ENCODE measurements at places on chromosomes 16 and 17. TPM values are rescaled to one million over a fixed set of nuclear protein-coding genes. Genes with fewer than 3 reads are reported as not detected.

MT3 gene
- 3.7 TPM for total RNA-seq

LYRM9 gene
- 3.9 TPM for total RNA-seq

NAA60 gene
- total RNA-seq, result 37.0 TPM

CCR7 gene
- total RNA-seq, result 0.75 TPM

HP gene
- 0.42 TPM for total RNA-seq

KCNJ18 gene
- total RNA-seq, result not detected

AGRP gene
- not detected for total RNA-seq

CDK3 gene
- not detected for total RNA-seq

KRT23 gene
- total RNA-seq, result not detected

SPATA22 gene
- total RNA-seq, result 0.25 TPM

ALOX15B gene
- total RNA-seq, result not detected

RAMP2 gene
- total RNA-seq, result 39.7 TPM

TBC1D3K gene
- not detected for total RNA-seq

GNG13 gene
- not detected for total RNA-seq

KAT8 gene
- total RNA-seq, result 52.8 TPM

KRTAP9-7 gene
- total RNA-seq, result not detected

CCL7 gene
- not detected for total RNA-seq

DHX40 gene
- total RNA-seq, result 23.7 TPM

ZFP3 gene
- total RNA-seq, result 7.5 TPM

CES5A gene
- 0.20 TPM for total RNA-seq

CTRB2 gene
- total RNA-seq, result 0.98 TPM

CLDN9 gene
- total RNA-seq, result 0.62 TPM

TRIM72 gene
- 1.4 TPM for total RNA-seq

CCL23 gene
- total RNA-seq, result not detected

SLFN14 gene
- total RNA-seq, result not detected

NDEL1 gene
- total RNA-seq, result 23.7 TPM

BAIAP3 gene
- 3.0 TPM for total RNA-seq

SNAI3 gene
- total RNA-seq, result 2.9 TPM

PRSS22 gene
- total RNA-seq, result not detected

KRTAP1-5 gene
- total RNA-seq, result not detected

CBLN1 gene
- total RNA-seq, result 2.3 TPM

CCDC43 gene
- total RNA-seq, result 19.0 TPM

CHRNE gene
- 0.92 TPM for total RNA-seq

TMEM92 gene
- not detected for total RNA-seq

DECR2 gene
- 6.9 TPM for total RNA-seq

ITGA2B gene
- 1.8 TPM for total RNA-seq

ITGB3 gene
- total RNA-seq, result 5.6 TPM

KRTAP4-6 gene
- not detected for total RNA-seq

TPSG1 gene
- total RNA-seq, result not detected

HOXB1 gene
- total RNA-seq, result not detected

TRAF4 gene
- 1.8 TPM for total RNA-seq

CD300A gene
- total RNA-seq, result 2.1 TPM
